ENCODE measurements at places on chromosomes 16 and 17. TPM values are rescaled to one million over a fixed set of nuclear protein-coding genes. Genes with fewer than 3 reads are reported as not detected.

- DNase-seq = no peak
These were observed 64.9 kb downstream of the ARHGAP17 start for GRCh38 chr16:24950275-24950674.

- DNase-seq = peak; percentile 54
These were observed 21.4 kb downstream of the WSB1 start for GRCh38 chr17:27315322-27315721.

GRCh38 chr16:17160920-17161431 is 309.8 kb downstream of the XYLT1 start:
- DNase-seq = no peak

GRCh38 chr17:75704963-75705875 is 16.0 kb upstream of the ITGB4 start:
- no peak for DNase-seq

GRCh38 chr17:56592487-56593085 is 913 bp upstream of the NOG start:
- no peak for DNase-seq

DNA sequence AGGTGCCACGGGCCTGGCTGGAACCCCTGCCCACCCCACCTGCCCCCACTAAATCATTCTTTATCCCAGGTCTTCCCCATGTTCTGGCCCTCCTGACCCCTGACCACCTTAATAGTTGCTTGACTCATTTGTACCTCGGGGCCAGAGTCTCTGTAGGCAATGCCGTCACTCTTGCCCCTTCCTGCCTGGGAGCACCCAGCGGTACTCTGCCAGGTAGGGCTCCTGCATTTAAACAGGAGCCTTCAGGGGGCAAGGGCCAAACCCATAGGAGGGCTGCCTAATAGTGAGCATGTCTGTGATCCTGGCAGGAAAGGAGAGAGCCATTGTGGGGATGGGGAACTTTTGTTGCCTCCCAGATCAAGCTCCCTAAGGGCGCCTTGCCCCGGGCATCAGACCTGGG is 8.8 kb upstream of the ITGA3 start:
- no peak for DNase-seq

- DNase-seq = no peak
These were observed 709 bp downstream of the RAB34 start for GRCh38 chr17:28716740-28717577.

DNA sequence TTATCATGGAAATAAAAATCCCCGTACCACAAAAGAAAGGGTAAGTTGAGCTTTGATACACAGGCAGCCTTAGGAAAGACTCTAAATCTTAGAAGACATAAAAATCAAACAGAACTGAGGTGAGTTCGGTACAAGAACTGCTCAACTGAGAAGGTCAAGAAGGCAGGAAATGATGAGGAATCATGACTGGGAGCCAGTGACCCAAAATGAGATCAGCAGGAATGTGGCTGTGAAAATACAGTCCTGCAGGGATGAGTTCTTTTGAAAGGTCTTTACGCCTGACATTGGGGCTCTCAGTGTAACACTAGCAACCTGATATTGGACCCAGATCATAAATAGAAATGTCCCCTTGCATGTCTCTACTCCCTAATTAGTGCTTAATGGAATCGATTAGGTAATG is 56.3 kb upstream of the CDH11 start:
- no peak for DNase-seq

DNA sequence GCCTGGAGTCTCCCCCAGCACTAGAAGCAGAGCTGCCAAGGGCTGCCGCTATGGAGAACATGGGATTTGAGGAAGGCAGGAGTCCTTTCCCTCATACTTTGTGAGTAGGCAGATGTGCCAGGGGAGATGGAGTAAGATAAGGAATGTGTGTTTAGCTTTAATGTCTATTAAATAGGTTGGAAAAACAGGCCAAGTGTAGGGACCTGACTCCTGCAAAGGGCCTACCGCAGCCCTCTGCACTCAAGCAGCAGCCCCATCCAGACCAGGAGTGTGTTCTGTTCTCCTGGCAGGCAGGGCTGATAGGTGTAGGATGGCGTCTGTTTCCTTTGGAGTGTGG is 1.8 kb upstream of the MIF4GD start:
- DNase-seq = no peak

GRCh38 chr17:63881935-63882601 is at the start of gene GH2:
Gene GH2, minus strand, starts transcription at chr17:63881944. Its CDS starts 143 bp downstream, at chr17:63881801.
- DNase-seq = no peak

DNA sequence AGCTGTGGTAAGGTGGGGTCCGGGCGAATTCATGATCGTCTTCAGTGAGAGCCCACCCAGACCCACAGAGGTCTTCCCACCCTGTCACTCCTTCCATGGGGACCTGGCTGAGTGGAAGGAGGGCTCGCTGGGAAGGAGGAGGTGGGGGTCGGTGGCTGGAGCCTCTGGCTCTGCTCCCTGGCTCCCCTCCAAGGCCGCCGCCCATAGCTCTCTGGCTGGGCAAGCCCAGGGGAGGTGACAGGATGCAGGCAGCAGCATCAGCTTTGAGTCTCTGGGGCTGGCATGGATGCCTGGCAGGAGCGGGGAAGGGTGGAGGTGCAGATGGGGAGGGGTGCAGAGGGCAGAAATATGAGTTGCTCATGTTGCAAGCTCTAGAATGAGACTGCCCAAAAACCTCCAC is 147.0 kb downstream of the ENGASE start:
- DNase-seq = no peak

- DNase-seq = no peak
These were observed 546 bp upstream of the NDUFB10 start for GRCh38 chr16:1958715-1959268.

Gene CDT1
- polyA plus RNA-seq = 2.2 TPM

DNA sequence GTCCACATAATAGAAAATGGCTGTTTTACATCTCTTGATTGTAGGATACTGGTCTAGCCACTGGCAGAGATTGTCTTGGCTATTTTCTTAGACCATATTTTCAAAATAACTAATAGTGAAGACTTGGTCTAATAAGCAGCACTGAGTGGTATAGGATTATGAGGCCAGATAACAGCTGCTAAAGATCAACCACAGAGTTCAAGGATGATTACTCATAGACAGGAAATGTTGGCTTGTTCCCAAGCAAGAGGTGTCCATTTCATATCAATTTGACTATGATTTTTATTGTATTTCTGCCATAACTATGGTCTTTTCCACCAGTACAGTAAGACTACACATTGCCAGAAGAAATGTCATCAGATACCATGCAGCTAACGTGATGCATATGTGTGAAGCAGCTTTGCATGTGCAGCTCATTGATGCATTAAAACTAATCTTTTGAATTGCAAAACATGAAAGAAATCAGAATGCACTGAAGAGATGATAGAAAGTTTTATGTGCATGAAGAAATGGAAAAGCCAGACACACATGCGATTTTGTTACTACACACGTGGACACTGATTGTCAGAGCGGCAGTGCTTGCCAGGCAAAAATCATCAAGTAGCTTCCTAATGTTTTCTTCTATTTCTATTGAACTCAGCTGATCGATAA is 693.3 kb downstream of the CDH11 start:
- no peak for DNase-seq

Gene SGCA
- 0.09 TPM for polyA plus RNA-seq

Gene KCNH4
- polyA plus RNA-seq = 0.02 TPM

- DNase-seq = peak; percentile 51
These were observed 27.5 kb downstream of the ZCCHC14 start for GRCh38 chr16:87465306-87465705.

DNA sequence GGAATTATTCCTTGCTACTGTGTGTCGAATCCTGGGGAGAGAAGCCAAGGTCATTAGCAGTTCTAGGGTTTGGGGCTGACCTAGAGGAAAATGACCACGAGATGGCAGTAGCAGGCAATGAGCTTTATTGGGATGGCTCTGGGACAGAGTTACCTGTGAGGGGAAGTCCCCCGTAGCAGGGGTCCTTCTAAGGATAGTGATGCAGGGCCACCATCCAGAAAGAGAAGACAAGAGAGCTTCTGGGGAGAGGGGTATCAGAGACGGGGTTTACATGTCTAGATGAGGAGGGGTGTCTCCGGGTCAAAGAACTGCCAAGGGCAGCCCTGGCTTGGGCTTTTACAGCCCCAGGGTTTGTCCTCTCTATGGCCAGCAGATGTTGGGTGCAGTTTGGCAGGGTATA is 6.4 kb upstream of the GGT6 start:
- no peak for DNase-seq

Gene KRTAP2-3
- polyA plus RNA-seq = 1.4 TPM

DNA sequence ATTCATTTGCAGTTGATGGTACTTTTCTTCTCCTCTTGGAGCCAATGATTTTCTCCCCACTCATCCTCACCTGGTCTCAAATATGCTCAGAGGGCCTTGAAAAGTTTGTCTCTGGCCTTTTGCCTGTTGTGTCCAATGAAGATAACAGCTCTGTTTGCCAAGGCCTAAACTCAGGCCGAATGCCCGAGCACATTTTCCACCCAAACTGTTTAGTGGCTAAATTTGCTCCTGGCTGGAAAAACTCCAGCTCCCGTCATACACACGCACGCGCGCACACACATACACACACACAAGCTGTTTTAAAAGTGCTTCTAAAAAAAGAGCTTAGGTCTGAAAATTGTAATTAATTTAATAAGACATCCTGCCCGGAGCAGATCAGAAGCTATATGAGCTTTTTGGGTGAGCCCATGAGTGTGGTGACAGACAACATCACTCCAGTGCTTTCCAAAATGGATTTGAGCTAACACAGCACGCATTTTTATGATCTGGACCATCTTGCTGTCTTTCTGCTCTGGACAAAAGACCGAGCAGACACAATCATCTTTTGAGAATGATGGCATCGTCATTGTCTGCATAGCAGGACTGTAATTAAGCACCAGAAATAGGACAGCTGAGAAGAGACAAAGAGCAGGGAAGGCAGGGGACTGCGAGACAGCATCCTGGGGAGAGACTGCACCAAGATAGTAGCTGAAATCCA is 48.9 kb downstream of the IRX6 start:
- no peak for DNase-seq

GRCh38 chr16:89070590-89070989 is 23.1 kb upstream of the ACSF3 start:
- no peak for DNase-seq

DNA sequence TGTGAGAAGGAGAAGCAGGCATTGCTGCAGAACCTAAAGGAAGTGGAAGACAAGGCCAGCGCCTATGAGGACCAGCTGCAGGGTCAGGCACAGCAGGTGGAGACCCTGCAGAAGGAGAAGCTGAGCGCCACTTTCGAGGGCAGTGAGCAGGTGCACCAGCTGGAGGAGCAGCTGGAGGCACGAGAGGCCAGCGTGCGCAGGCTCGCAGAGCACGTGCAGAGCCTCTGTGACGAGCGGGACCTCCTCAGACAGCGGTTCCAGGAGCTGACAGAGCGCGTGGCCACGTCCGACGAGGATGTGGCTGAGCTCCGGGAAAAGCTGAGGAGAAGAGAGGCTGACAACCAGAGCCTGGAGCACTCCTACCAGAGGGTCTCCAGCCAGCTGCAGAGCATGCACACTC is 41.5 kb downstream of the PLD6 start:
- no peak for DNase-seq

DNA sequence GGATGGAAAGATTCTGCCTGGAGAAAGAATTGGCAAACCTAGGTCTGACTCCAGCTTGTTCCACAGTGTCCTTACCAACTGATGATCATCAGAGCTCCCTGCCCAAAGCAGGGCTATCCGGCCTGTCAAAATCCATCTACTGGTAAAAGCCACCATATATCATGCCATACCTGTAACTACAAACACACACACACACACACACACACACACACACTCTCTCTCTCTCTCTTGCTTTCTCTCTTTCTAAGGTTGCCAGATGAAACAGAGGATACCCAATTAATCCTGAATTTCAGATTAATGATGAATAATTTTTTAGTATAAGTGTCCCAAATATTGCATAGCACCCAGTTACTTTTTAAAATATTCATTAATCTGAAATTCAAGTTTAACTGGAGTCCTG is 1.5 kb upstream of the MMP28 start:
- DNase-seq = no peak

GRCh38 chr17:77572065-77572601 is 386.4 kb upstream of the TNRC6C start:
- no peak for DNase-seq

DNA sequence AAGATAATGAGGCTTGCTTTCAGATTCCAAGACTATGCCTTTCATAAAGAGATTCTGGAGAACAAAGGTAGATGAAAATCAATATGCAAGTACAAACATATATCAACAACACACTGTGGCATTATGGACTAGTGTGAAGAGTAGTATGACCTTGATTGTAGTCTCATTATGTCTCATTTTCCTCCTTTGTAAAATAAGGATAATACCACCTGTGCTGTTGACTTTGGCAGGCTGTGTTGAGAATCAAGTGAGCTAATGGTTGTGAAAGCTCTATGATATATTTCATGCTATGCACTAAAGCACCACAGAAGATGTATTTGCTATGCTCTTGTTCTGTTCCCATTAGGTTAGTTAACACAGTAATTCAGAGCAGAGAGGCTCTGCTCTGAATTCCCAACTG is 78.5 kb upstream of the NACA2 start:
- no peak for DNase-seq

- DNase-seq = no peak
These were observed at the start of gene PRPSAP1 for GRCh38 chr17:76353599-76354316. Gene PRPSAP1, minus strand, starts transcription at chr17:76353916. Its CDS starts 213 bp downstream, at chr17:76353703.

GRCh38 chr17:32253117-32253611 is 12.5 kb upstream of the RHBDL3 start:
- no peak for DNase-seq

Gene AGRP
- polyA plus RNA-seq = not detected

DNA sequence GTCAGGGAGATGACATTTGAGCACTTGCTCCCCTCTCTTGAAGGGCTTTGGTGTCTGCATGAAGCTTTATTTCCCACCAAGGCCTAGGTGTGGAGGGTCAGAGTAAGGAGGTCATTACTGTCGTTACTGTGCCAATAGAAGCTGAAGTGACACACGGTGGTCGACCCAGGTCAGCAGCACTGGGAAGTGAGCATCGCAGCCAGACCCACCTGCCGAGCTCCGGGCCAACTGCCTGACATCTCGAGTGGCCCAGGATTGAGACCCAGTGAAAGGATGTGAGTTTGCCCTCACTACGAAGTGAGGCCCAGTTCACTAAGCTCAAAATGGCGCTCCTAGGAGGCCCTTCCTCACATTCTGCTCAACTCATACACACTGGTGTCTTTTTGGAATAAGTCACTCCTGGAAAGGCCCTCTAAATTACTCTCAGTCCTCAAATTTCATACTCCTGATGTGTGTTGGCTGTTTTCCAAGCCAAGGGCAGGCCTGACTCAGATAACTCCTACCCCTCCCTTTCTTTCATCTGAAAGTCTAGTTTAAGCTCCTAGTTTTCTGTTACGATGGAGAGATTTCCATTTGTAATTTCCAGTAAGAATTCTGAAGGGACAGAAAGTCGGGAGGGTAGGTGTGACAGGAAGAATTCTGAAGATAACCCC is 200.4 kb downstream of the LGALS9B start:
- DNase-seq = peak; percentile 5

Data from BJ (cell line).